Activated CD8-positive, alpha-beta memory T cell treated with anti-CD3 and anti-CD28 coated beads for 1 hour (primary cell): ENCODE measurements at places on chromosomes 6 and 20.

GRCh38 chr6:148470606-148471465, 128.2 kb downstream of the SASH1 start:
- no peak for DNase-seq

- DNase-seq, result no peak
These were observed 26.6 kb downstream of the FOXC1 start for GRCh38 chr6:1636272-1636825.

DNA sequence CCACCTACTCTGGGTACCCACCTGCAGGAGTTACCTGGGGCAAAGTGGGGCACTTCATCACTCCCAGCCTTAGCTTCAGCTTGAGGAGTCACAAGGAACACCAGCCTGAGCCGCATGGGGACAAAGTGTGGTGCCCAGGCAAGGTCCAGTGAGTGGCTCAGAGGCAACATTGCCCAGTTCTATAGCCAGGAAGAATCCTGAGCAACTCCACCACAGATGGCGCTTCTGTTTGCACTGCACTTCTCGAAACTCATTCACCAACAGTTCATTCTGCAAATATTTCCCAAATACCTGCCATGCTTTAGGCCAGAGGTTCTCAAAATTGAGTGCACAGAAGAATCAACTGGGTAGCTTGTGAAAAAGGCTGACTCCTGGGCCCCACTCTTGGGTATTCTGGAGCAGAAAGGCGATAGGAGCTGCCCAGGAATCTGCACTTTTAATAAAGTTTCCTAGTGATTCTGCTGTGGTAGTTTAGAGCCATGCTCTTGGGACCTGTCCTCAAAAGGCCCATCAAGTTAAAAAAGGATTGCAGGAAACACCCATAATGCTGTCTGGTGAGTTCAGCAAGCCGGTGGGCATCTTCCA, 83.1 kb downstream of the VEGFA start:
- DNase-seq, result no peak

DNA sequence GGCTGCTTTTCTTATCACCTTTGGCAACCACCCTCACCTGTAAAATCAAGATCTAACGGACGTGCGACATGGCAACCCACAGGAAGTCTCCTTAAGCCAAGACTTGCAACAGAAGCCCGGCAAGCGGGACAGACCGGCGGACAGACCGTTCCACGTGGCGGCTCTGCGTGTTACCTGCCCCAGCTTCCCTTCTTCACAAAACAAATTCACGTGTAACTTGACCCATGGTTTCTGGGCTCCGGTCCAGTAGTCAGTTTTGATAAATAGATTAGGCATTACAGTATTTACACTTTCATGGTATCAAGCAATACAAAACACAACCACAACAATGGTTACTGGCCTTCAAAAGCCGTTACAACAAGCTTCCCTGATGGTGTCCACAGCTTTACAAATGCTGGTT, 133.8 kb downstream of the PRND start:
- no peak for DNase-seq
